SJSA1 (cell line): ENCODE measurements at places on chromosomes 4 and X. TPM values are rescaled to one million over a fixed set of nuclear protein-coding genes. Genes with fewer than 3 reads are reported as not detected.

DCAF8L2 gene
- total RNA-seq, result not detected in 2 replicates

HTN1 gene
- not detected in 2 replicates for total RNA-seq

NPY2R gene
- not detected in 2 replicates for total RNA-seq

PUDP gene
- 8.2 and 8.7 TPM in 2 replicates for total RNA-seq

- H3K27ac ChIP-seq, result no peak overlapping the region
- H3K4me3 ChIP-seq, result no peak overlapping the region
- no peak for DNase-seq
These were observed 35.0 kb downstream of the IRF2 start for GRCh38 chr4:184439386-184439785.

- H3K36me3 ChIP-seq, result peaks cover 35% of the 10 kb centered on the region
- H3K4me3 ChIP-seq, result no peak overlapping the region
- H3K27me3 ChIP-seq, result no peaks in the 10 kb centered on the region
- DNase-seq, result no peak
These were observed 19.4 kb upstream of the SLC25A6 start for GRCh38 chrX:1411326-1411725.

DNA sequence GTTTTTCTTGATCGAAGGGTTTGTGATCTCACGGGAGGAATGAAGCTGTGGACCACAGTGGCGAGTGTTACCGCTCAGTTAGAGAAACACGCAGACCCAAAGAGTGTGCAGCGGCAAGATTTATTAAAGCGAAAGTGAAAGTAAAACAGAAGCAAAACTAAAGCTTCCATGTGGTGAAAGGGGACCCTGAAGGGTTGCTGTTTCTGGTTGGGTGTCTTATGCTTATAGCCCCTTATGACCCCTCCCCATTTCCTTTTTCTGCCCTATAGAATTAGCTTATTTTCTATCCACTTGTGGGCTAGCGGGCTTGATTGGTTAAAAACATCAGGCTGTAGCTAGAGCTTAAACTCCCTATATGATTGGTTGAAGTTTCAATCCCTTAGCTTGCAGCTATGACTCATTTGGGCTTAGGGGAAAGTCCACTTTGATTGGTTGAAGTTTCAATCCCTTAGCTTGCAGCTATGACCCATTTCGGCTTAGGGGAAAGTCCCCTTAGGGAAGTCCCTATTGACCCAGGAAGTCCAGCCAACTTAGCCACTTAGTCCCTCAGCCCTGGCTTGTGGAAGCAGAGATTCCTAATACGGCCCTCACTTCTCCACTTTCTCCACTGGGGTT is 171.2 kb upstream of the NWD2 start:
- no peak overlapping the region for H3K4me3 ChIP-seq
- no peaks in the 10 kb centered on the region for H3K4me1 ChIP-seq
- no peak for DNase-seq

DNA sequence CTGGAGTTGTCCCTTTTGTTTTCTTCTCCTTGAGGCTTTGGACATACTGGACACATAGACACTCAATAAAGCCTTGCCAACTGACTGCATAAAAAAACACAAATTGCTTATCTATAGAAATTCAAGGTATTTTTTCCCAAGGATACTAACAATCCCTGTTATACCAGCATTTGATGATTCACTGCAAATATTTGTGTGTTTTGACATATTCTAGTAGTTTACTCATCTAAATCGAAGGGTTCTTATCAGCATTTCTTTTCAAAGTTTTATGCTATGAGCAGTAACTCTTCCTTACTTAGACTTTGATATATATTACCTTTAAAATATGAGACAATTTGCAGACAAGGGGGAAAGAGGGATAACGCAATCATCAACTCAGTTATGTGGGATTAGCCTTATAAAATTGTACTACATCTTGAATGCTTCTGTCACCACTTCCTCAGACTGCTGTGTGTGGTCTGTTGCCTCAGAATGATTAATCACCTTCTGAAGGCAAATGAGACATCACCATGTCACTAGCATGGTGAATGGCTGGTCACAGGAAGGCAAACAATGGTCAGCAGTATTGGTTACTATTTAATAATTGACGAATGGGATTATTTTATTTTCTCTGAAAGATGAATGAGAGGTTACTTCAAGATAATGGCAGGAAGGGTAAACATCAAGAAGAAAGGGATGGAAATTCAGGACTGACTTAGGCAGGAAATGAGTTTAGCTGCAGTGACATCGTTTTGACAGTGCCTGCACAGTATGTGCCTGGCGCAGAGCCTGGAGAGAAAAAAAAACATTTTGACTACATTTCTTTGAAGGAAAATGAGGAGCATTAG is 544.3 kb upstream of the CNKSR2 start:
- peak; percentile 37 for DNase-seq
- H3K27me3 ChIP-seq, result no peaks in the 10 kb centered on the region
- H3K4me1 ChIP-seq, result peaks cover 13% of the 10 kb centered on the region
- H3K36me3 ChIP-seq, result no peaks in the 10 kb centered on the region
- no peak overlapping the region for H3K4me3 ChIP-seq

GRCh38 chrX:126551306-126551705 is 1.3 kb downstream of the DCAF12L1 start:
- H3K27ac ChIP-seq, result no peak overlapping the region
- no peak for DNase-seq
- H3K4me1 ChIP-seq, result no peaks in the 10 kb centered on the region
- no peaks in the 10 kb centered on the region for H3K27me3 ChIP-seq

DNA sequence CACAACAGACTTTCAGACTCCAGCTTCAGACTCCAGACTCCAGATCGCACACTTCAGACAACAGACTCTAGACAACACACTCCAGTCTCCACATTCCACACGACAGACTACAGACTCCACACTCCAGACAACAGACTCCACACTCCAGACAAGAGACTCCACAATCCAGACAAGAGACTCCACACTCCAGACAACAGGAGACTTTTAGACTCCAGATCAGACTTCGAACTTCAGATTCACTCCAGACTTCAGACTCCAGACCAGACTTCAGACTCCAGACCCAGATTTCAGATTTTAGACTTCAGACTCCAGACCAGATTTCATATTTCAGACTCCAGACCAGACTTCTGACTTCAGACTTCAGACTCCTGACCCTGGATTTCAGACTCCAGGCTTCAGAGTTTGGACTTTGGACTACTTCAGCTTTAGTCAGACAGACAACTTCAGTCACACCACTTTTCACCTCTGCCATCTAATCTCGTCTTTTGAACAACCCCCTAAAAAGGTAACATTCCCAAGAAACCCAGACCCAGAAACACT is 29.0 kb upstream of the TLR2 start:
- no peak for DNase-seq
- H3K36me3 ChIP-seq, result no peaks in the 10 kb centered on the region
- H3K4me1 ChIP-seq, result no peaks in the 10 kb centered on the region
- no peak overlapping the region for H3K4me3 ChIP-seq
- H3K27ac ChIP-seq, result no peak overlapping the region

DNA sequence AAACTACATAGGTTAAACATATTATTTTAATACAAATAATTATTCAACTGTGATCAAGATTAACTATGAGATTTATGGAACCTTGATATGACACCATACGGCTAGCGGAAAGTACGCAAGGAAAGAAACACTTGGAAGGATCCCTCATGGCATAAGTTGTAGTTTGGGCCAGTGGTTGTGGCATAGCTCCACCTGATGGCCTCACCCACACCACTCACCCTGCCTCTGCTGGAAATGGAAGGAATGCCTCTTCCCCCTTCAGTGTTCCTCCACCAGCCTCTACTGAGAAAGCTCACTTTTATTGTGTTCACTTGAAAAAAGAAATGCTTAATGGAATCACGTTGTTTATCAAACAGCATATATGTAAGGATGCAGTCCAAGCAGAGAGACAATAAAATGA is 86.4 kb downstream of the BMP15 start:
- DNase-seq, result no peak
- no peaks in the 10 kb centered on the region for H3K4me1 ChIP-seq
- no peaks in the 10 kb centered on the region for H3K36me3 ChIP-seq
- H3K27me3 ChIP-seq, result no peaks in the 10 kb centered on the region

- no peaks in the 10 kb centered on the region for H3K4me1 ChIP-seq
- no peak overlapping the region for H3K27ac ChIP-seq
- H3K4me3 ChIP-seq, result no peak overlapping the region
- DNase-seq, result no peak
These were observed 605.2 kb upstream of the NR3C2 start for GRCh38 chr4:149047368-149047767.

DNA sequence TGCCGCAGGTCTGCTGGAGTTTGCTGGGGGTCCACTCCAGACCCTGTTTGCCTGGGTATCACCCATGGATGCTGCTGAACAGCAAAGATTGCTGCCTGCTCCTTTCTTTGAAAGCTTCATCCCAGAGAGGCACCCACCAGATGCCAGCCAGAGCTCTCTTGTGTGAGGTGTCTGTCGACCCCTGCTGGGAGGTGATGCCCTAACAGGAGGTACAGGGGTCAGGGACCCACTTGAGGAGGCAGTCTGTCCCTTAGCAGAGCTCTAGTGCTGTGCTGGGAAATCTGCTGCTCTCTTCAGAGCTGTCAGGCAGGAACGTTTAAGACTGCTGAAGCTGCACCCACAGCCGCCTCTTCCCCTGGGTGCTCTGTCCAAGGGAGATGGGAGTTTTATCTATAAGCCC is 162.7 kb downstream of the NAF1 start:
- H3K36me3 ChIP-seq, result no peaks in the 10 kb centered on the region
- no peak for DNase-seq
- no peaks in the 10 kb centered on the region for H3K27me3 ChIP-seq
- no peaks in the 10 kb centered on the region for H3K4me1 ChIP-seq
- H3K4me3 ChIP-seq, result no peak overlapping the region
- H3K27ac ChIP-seq, result no peak overlapping the region

- no peak overlapping the region for H3K4me3 ChIP-seq
- DNase-seq, result no peak
- H3K27ac ChIP-seq, result no peak overlapping the region
- no peaks in the 10 kb centered on the region for H3K36me3 ChIP-seq
These were observed 470.6 kb upstream of the GALNTL6 start for GRCh38 chr4:171342646-171343045.

DNA sequence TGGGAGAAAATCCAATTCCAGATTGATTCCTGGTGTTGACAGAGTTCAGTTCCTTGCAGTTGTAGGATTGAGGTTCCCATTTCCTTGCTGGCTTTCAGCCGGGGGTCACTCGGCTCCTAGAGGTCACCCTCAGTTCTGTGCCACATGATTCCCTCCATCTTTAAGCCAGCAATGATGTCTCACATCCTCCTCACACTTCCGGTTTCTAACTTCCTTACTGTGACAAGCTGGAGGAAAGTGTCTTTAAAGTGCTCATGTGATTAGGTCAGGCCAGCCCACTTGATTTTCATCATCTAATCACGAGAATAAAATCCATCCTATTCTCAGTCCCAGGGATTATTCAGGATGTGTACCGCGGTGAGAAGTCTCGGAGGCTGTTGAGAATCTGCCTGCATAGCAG is 19.4 kb upstream of the SMIM31 start:
- no peak overlapping the region for H3K4me3 ChIP-seq
- no peaks in the 10 kb centered on the region for H3K4me1 ChIP-seq
- no peak for DNase-seq
- no peaks in the 10 kb centered on the region for H3K36me3 ChIP-seq

GRCh38 chr4:14984448-14984847 is 17.8 kb upstream of the CPEB2 start:
- H3K36me3 ChIP-seq, result no peaks in the 10 kb centered on the region
- no peak overlapping the region for H3K4me3 ChIP-seq
- H3K27ac ChIP-seq, result no peak overlapping the region
- H3K27me3 ChIP-seq, result no peaks in the 10 kb centered on the region

- H3K4me3 ChIP-seq, result no peak overlapping the region
- no peak overlapping the region for H3K27ac ChIP-seq
- DNase-seq, result no peak
- no peaks in the 10 kb centered on the region for H3K4me1 ChIP-seq
These were observed 843.4 kb downstream of the FSTL5 start for GRCh38 chr4:161320377-161320776.

- H3K27me3 ChIP-seq, result no peaks in the 10 kb centered on the region
- peaks cover 11% of the 10 kb centered on the region for H3K4me1 ChIP-seq
These were observed 9.7 kb upstream of the ZNF674 start for GRCh38 chrX:46554942-46555341.
